ENCODE measurements at places on chromosomes 4 and X.

DNA sequence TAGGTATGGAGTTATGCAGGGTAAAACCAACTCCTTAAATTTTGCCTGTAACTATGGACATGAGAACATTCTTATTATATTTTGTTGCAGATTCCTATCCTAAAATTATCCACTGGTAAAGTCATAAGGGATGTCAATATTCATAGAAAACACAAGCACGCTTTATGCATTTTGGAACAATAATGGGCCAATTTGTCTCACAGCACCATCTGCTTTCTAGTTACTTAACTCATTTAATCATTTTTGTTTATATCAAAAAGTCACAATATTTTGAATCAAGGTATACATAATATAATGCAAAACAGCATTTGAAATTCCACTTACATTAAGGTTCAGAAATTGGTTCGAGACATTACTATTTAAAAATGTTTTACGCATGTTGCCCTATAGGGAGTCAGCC lies 203.0 kb downstream of the GABRG1 start:
- no peak for DNase-seq

DNA sequence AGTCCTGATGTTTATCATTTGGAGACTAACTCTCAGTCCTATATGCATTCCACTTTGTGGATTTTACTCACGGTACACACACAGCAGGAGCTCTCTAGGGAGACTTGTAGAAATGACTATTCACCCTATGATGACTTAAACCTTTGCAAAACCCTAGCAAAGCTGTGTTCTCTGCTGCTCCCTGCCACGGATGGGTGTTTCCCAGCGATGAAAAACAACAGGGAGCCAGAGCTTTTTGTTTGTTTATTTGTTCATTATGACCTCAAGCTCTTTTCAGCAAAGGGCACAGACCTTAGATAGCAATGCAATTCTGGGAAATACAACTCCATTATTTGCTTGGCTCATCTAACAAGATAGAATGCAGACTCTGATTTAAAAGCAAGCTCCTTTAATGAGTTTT lies 156.6 kb downstream of the GRIA3 start:
- DNase-seq, result no peak

GRCh38 chr4:145734576-145735346 lies 54.8 kb downstream of the C4orf51 start:
- peak; percentile 97 for DNase-seq

DNA sequence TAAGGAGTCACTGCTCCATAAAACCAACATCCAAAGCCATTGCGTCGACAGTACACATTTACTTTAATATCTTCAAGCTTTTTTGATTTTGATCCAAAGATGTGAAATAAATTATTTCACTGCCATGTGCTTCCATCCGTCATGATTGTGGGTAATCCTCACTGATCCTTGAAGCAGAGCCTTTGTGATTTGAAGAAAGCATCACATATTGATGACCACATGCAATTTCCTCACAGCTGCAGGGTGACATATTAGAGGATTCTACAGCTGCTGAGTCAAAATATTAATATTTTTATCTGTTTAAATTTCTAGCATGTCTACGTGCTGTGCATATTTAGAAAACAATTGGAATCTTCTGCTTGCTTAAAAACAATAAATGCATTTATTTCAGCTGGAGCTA lies 196.8 kb upstream of the ANXA3 start:
- DNase-seq, result no peak

GRCh38 chr4:182576601-182577289 lies 333.5 kb downstream of the TENM3 start:
- no peak for DNase-seq

DNA sequence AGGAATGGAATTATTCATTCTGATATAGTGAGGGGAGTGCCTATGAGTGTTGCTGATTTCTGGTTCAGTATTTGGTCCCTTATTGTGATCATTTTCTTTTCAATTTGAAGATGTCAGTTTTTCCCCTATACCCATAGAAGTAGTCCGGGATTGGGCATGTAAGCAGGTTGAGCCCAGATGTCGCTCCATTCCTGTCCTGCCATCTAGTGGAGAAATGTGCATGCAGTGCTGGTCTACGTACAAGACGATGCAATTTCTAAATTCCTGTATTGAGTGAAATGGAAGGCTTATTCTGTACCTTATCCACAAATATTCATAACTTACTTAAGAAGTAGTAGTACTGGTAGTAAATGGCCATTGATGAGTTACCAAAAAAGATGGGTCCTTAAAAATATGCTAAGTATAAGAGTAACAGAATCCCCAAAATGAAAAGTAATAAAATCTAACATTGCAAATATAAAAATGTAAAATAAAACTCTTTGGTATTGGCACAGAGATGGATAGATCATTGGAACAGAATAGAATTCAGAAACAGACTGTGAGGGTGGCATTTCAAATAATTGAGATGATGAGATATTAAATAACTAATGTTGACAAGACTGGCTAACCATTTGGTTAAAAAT lies 60.9 kb downstream of the UGT8 start:
- DNase-seq, result peak; percentile 38

DNA sequence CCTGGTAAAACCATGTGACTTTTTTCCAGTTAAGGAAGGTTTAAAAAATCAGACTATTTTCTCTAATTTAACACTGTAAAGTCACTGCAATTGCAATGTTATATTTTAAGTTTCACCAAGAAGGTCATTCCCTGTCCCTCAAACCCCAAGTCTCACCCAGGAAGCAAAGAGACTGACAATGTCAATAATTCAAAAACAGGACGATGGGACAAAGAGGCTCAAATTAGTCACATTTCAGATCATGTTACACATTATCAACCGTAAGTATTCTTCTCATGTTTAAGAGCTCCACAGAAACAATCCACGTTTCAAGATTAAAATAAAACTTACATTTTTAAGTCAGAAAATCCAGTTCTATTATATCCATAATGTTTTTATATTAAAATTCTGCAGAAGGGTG lies 13.2 kb downstream of the SHISA3 start:
- DNase-seq, result no peak

DNA sequence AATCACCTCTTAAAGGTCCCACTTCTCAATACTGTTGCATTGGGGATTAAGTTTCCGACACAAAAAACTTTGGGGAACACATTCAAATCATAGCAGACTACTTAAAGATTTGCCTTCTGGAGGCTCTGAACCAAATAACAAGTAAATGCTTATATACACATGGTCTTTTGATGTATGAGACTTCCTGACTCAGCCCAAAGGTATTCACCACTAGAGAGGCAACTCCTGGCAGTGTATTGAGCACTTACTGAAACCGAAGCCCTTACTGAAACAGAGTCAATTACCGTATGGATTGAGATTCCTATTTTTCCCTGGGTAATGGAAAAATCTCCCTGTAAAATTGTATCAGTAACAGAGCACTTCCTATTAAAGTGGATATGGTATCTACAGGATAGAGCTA lies 45.4 kb downstream of the ZCCHC13 start:
- peak; percentile 50 for DNase-seq

DNA sequence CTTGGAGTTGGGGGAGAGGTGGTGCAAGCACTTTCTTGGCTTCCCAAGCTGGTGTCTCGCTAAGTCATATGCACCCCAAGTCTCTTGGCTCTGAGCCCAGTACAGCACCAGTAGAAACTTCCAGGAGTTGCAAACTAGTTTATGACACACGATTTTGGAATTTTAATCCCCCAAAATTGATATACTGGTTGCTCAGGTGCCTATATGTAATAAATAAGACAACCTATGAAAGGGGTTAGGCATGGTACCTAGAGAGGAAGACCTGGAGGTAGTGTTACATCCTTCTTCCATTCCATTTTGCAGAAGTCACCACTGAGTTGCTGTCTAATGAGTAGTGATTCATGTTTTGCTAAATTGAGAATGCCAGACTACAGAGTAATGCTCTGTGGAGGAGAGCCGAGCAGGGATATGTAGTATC lies 4.3 kb upstream of the SLC4A4 start:
- peak; percentile 49 for DNase-seq

DNA sequence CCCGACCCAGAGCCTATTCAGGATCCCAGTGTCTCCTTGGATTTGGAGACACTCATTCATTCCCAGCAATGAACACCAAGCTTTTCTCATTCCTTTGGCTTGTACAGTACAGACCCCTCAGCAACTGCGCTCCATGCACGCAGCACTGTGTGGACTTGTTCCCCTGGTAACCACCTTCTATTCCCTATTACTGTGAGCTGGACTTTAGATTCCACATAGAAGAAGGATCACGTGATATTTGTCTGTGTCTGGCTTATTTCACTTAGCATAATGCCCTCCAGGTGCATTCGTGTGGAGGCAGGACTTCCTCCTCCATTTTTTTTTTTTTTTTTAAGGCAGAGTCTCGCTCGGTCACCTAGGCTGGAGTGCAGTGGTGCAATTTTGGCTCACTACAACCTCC lies 106.4 kb downstream of the PHKA2 start:
- DNase-seq, result no peak

DNA sequence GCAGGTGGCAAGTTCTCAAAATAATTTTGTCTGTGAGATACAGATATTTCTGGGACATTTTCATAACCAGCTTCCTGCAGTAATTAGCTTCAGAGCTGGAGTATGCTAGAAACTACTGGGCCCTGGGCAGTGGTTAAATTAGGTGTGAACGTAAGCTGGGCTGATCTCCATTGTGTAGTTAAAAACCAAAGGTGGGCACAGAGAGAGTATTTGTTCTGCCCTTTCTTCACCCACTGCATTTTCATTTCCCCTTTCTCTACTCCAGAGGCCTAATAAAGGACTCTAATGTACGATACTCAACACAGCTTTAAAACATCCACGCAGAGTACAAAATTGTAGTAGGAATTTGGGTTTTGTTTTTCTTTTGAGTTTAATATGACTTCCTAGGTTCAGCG lies 252.7 kb downstream of the SPRY1 start:
- no peak for DNase-seq

GRCh38 chr4:36322921-36323354 lies 41.5 kb downstream of the DTHD1 start:
- no peak for DNase-seq

GRCh38 chr4:183287309-183287659 lies 32.8 kb downstream of the CLDN22 start:
- DNase-seq, result no peak

- DNase-seq, result no peak
Measured at GRCh38 chrX:13791559-13791958, 25.3 kb downstream of the GPM6B start.

DNA sequence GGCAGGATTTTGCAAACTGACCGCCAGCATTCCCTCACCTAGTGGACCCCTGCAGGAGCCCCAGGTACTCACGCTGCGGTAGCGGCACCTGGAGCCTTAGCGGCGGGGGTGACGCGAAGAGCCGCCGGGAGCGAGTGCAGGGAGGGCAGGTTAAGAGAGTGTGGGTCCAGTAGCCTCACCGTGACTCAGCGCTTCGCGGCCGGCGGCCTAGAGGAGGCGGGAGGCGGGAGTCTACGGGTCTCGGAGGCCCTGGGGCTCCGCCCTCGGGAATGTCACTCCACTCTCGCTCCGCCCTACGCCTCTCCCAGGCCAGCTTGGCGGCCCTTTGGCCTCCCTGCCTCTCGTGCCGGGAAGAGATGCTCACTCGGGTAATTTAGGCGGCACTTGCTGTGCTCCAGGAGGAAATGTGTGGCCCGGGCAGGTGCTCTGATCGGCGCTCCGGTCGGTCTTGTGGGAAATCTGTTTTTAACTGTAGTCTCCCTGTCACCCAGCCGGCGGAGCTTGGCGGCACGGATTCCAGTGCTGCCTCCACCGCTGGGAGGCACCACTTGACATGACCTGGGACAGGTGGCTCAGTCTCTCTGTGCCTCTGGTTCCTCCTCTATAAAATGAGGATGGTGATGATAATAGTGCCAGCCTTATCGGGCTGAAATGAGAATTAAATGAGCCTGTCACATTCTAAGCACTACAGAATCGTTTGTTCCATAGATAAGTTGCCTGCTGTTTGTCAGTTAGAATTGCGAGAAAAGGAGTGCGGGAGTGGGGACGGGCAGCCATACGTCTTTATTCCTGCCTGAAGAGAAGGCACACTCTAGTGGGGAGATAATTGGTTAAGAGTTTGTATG lies at the start of gene PIR:
PIR (minus strand) TSS at position 216 of the 845 bp plus-strand sequence. CDS start 2,076 bp downstream, outside the sequence.
- DNase-seq, result peak; percentile 72

- no peak for DNase-seq
Measured at GRCh38 chr4:47715716-47716416, 122.0 kb downstream of the CORIN start.

DNA sequence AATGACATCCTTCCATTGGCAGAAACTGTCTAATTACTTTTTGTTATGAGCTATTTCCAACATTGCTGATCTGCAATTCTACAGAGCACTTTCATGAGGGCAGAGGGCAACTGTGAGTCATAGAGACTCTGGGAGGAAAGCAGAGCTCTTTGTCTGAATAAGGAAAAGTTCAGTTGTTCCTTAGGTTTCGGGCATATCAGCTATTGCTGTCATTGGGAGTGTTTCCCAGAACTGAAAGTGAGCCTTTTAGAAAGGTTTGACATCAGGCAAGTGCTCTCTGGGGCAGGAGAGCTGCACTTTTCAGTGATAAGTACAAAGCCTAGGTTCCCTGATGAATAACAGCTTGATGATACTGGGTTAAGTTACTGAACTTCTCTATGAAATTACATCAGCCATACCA lies 119.2 kb upstream of the EDNRA start:
- DNase-seq, result peak; percentile 58

- DNase-seq, result peak; percentile 70
Measured at GRCh38 chr4:41410049-41410448, 127.9 kb upstream of the LIMCH1 start.

DNA sequence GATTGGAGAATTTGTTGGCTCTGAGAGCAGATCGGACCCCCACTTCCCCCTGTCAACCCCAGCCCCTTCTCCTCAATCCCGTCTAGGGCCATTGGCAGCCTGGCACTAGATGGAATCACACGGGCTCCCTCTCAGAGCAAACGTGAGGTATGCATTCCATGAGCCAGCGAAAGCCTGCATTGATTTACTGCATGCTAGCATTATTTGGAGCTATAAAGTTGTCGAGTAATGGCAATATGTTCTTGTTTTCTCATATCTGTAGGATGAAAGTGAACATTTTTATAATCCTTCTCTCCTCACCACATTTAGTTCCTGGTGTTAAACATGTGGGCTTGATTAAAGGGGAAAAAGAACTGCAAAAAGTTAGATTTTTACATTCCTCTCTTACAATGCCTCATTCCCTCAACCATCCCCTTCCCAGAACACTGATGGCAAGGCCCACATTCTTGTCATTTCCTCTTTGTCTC lies 159.2 kb downstream of the SPRY1 start:
- no peak for DNase-seq

DNA sequence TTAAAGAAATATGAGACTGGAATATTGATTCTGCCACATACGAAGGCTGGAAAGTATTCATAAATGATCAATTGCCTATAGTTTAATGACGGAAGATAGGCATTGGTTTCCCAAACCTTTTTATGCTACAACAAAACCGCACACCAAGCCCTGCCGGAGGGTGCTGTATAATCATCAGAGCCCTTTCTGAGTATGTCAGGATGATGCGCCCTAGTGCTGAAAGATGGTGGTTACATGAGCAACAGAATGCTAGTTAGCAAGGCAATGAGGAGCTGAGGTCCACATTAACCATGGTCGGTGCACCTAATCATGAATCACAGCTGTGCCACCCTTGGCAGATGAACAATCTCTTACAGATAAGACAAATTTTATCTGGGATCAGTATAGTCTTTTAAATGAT lies 491.1 kb downstream of the PACRGL start:
- no peak for DNase-seq

Data from NCI-H226 (cell line).